ENCODE measurements at places on chromosomes 7 and 10.

DNA sequence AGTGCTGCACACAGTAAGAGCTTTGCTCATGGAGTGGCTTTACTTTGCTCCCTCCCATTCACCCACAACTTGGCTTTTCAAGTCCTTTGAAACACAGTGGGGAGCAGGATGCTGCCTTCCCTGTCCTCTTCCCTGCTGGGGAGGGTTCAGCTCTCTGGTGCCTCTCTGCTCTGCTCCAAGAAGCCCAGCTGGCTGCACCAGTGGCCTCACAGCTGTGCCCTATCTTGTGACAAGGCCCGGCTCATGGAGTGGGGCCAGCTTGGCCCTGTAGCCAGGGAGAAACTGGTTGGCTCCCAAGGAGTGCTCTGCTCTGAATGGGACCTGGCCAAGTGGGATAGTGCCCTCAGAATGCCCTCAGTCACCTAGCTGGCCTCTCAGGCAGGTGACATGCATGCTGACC, 212.3 kb upstream of the ZMIZ1 start:
- no peak for DNase-seq

- DNase-seq, result no peak
Measured at GRCh38 chr7:78594156-78594555, 795.6 kb downstream of the PHTF2 start.

DNA sequence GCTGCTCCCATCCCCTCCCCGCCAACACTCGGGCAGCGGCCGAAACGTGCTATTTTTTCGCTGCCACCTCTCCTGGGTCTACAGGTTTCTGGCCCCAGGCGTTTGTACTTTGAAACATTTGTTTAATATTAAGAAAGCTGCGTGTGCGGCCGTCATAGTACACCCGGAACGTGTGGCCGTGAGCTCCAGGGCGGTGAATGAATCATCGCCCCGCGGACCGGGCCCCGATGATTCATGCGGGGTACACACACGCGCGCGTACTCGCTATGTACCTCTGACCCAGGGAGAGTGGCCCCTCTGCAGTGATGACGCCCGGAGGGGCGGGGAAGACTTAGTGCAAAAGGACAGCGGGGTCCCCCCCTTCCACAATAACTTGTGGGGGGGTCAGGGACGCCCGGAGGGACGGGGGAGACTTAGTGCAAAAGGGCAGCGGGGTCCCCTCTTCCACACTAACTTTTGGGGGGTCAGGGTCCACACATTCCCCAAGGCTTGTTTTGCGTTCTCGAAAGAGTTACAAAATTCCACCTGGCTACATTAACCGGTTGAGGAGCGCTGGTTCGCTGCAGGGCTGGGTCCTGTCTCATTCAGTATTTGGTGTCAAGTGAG, 56.5 kb upstream of the PCGF5 start:
- no peak for DNase-seq

GRCh38 chr7:143437578-143437977, 5.7 kb upstream of the TAS2R60 start:
- DNase-seq, result no peak

DNA sequence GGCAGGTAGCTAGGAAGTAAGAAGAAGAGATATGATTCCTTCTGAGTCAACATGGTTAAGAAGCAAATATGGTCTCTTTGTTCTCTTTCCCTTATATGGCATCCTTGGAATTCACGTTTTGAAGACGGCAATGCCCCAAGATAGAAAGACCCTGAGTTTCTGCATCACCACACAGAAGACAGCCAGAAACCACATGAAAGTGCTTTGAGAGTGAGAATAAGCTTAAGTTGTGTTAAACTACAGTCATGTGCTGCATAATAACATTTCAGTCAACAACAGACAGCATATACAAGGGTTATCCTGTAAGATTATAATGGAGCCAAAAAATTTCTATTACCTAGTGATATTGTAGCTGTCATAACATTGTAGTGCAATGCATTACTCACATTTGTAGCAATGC, 89.9 kb upstream of the STEAP1 start:
- DNase-seq, result no peak

- DNase-seq, result no peak
Measured at GRCh38 chr7:122397381-122397780, 92.8 kb upstream of the FEZF1 start.

DNA sequence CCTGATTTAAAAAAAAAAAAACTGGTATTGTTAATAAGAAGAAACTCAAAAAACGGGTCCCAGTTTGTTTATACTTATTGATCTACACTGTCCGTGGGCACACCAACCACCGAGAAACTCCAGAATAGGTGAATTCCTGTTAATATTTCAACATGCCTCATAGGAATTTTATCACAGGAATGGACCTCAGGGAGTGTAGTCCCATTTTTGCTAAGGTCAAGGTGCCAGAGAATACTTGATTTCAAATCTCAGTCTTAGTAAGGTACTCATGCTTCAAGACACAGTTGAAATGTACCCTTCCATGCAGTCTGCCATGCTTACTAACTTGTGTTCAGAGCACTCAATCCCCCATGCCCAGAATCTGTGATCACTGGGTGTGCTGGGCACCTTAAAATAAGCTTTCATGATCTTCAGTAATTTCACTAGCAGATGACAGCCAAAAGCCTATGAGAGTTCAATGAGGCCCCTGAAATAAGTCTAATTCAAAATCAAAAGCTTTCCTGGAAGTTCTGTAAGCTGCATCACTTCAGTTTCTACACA, 385.7 kb downstream of the TNS3 start:
- DNase-seq, result no peak

GRCh38 chr10:17685233-17685840, 41.4 kb downstream of the STAM start:
- DNase-seq, result no peak

GRCh38 chr7:143979359-143979758, 20.8 kb upstream of the OR6B1 start:
- no peak for DNase-seq

- no peak for DNase-seq
Measured at GRCh38 chr7:21671859-21672258, 129.0 kb downstream of the DNAH11 start.

GRCh38 chr10:48400850-48401220, 94.4 kb downstream of the MAPK8 start:
- no peak for DNase-seq

GRCh38 chr7:69403169-69403568, 195.1 kb upstream of the AUTS2 start:
- DNase-seq, result no peak
